Neural crest cell (in vitro differentiated cells): ENCODE measurements at places on chromosomes 11 and 22. TPM values are rescaled to one million over a fixed set of nuclear protein-coding genes. Genes with fewer than 3 reads are reported as not detected.

DNA sequence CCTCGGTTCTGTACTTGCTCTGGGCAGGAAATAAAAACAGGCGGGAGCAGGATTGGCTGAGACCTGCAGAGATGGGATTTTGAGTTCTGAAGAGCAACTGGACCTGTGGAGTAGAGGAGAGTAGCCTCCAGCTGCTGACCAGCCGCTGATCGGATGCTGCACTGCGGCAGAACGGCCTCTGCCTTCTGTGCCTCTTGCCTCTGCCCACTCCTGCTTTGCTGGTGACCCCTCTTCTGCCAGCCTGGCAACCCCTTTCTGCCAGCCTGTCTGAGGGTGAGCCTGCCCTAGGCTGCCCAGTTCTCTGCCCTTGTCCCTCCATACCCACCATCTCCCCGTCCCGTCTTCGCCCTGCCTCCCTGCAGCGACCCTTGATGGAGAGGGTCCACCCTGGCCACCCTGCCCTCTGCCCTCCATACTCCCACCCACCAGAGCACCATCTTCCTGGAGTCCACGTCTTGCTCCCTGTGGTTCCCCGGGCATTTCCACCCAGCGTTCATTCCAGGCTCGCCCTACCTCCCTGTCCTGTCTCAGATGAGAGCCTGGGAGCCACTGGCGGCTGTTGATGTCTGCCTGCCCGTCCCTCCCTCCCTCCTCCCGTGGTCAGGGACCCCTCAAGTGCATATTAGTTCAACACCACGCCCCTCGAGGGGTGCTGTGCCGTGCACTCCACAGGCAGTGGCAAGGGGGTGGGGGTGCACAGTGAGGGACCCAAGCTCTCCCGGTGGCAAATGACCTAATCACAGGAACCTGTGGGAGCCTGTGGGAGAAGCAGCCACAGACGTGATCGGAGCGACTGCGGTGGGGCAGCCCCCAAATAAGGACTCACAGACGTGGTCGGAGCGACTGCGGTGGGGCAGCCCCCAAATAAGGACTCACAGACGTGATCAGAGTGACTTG lies 863.3 kb downstream of the TBC1D22A start:
- no peak for DNase-seq
- no peaks in the 10 kb centered on the region for H3K36me3 ChIP-seq
- no peak overlapping the region for H3K4me3 ChIP-seq
- H3K27me3 ChIP-seq = peaks cover 1% of the 10 kb centered on the region
- peak overlapping the region; percentile 35 for H3K27ac ChIP-seq

GRCh38 chr11:69233744-69234570 lies 60.0 kb upstream of the MYEOV start:
- no peak for DNase-seq
- H3K36me3 ChIP-seq = no peaks in the 10 kb centered on the region
- peaks cover 21% of the 10 kb centered on the region for H3K4me1 ChIP-seq
- peaks cover 3% of the 10 kb centered on the region for H3K27me3 ChIP-seq

GRCh38 chr11:43687120-43687791 lies 6.7 kb downstream of the HSD17B12 start:
- no peak overlapping the region for H3K4me3 ChIP-seq
- DNase-seq = no peak
- no peaks in the 10 kb centered on the region for H3K27me3 ChIP-seq
- H3K4me1 ChIP-seq = peaks cover 65% of the 10 kb centered on the region
- H3K36me3 ChIP-seq = peaks cover 37% of the 10 kb centered on the region

DNA sequence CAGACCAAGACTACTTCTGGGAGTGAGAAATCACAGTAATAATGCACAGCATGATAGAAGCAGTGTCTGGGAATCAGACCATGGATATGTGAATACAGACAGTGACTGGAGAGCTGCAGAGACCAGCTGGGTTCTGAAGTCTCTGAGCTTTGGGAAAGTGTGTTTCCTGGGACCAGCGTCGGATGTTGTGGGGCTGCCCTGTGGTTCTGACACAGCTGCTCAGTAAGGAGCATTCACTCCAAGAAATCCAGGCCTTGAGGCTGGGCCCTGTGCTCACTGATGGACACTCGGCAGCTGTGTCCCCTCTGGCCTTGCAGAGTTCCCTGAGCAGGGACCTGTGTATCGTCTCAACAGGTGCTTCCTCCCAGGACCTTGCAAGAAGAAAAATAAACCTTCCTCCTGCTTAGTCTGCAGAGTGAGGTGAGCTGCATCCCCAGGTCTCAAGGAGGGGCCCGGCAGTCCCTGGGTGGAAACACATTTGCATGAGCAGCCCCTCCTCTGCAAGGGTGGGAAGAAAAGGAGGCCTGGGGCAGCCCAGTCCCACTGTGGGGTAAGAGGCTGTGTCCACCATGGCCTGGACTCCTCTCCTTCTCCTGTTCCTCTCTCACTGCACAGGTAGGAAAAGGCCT lies 107.9 kb downstream of the VPREB1 start:
- DNase-seq = no peak
- peaks cover 95% of the 10 kb centered on the region for H3K27me3 ChIP-seq
- peaks cover 11% of the 10 kb centered on the region for H3K4me1 ChIP-seq
- H3K27ac ChIP-seq = no peak overlapping the region
- H3K36me3 ChIP-seq = no peaks in the 10 kb centered on the region

- no peak overlapping the region for H3K27ac ChIP-seq
- DNase-seq = no peak
- H3K4me1 ChIP-seq = peaks cover 4% of the 10 kb centered on the region
- no peaks in the 10 kb centered on the region for H3K27me3 ChIP-seq
- no peak overlapping the region for H3K4me3 ChIP-seq
Observed at GRCh38 chr11:111351374-111352055, 27.6 kb downstream of the POU2AF1 start.

DNA sequence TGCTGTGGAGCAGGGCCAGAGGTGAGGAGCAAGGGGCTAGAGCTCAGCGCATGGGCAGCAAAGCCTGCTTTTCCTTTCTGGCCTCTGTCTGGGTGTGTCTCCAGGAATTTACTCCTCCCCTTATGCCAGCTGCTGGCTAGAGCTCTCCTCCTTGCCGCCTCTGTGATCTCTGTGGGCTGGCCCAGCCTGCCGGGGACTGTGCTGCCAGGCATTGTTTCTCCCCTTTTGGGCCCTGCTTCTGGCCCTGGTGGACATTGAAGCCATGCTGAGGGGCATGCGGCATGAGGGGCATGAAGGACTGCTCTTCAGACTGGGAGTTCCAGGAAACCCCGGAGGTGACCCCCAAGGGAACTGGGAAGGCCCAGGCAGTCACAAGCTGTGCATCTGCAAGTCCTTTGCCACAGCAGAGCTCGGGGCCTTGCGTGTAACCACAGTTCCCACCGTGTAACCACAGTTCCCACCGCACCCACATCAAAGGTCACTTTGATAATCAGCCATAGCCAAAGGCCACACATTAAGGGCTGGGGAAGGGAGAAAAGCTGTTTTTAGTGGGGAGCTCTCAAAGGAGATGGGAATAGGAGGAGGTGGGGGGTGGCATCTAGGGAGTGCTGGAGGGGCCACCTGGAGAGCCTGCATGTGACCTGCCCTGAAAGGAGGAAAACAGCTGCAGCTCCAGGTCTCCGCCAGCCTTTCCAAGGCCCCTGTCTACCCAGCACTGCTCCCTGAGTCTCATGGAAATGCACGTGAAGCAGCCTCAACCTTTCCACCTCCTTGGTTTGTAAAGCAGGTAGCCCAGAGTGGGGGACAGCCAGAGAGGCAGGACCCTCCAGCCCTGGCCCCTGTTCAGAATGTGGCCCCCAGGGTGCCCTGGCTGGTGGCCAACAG lies 62.3 kb downstream of the PPFIBP2 start:
- H3K27ac ChIP-seq = no peak overlapping the region
- no peaks in the 10 kb centered on the region for H3K27me3 ChIP-seq
- peaks cover 75% of the 10 kb centered on the region for H3K4me1 ChIP-seq
- DNase-seq = no peak
- H3K4me3 ChIP-seq = peak overlapping the region; percentile 78

- peaks cover 68% of the 10 kb centered on the region for H3K4me1 ChIP-seq
- H3K36me3 ChIP-seq = no peaks in the 10 kb centered on the region
- H3K4me3 ChIP-seq = no peak overlapping the region
Observed at GRCh38 chr22:36355362-36355761, 32.4 kb downstream of the MYH9 start.

- DNase-seq = no peak
- H3K27ac ChIP-seq = no peak overlapping the region
- H3K36me3 ChIP-seq = peaks cover 2% of the 10 kb centered on the region
- peaks cover 25% of the 10 kb centered on the region for H3K4me1 ChIP-seq
- no peak overlapping the region for H3K4me3 ChIP-seq
Observed at GRCh38 chr11:117833401-117833891, 8.9 kb upstream of the FXYD2 start.

GRCh38 chr22:44259366-44260215 lies 53.2 kb downstream of the SHISAL1 start:
- H3K4me1 ChIP-seq = peaks cover 12% of the 10 kb centered on the region
- no peaks in the 10 kb centered on the region for H3K36me3 ChIP-seq
- peaks cover 9% of the 10 kb centered on the region for H3K27me3 ChIP-seq

GRCh38 chr22:28120691-28121592 lies 201.9 kb upstream of the PITPNB start:
- H3K27ac ChIP-seq = peak overlapping the region; percentile 52
- peaks cover 11% of the 10 kb centered on the region for H3K4me1 ChIP-seq
- DNase-seq = no peak
- H3K4me3 ChIP-seq = no peak overlapping the region

Gene RAG1
- 0.64 and 0.91 TPM in 2 replicates for total RNA-seq

Gene OR4C12
- total RNA-seq = not detected in 2 replicates

Gene OR51B2
- not detected in 2 replicates for total RNA-seq

Gene ILK
- total RNA-seq = 120 and 121 TPM in 2 replicates

Gene MCAM
- total RNA-seq = 61.6 and 66.7 TPM in 2 replicates
